Iris pigment epithelial cell (primary cell): ENCODE measurements at places on chromosomes 3 and 15.

- no peak for DNase-seq
Measured at GRCh38 chr3:195540027-195540426, 3.1 kb downstream of the PPP1R2 start.

DNA sequence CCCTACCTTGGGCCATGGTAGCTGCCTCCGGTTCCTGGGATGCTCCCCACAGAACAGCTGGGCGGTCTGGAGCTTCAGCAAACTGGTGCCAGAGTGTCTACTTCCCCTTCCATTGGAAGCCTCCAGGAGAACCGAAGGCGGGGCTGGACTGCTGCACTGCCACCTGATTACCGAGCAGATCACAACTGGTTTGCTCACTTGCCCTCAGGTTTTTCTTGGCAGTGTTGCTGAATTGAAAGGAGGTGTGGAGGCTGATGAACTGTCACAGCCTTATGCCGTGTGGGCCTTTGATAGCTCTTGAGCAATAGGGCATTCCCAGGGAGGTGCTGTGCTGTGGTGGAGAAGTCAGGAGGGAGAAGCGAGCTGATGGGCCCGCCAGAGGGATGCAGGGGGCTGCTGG, at the start of gene TGM5:
TGM5 (minus strand) TSS at position 95 of the 400 bp plus-strand sequence; CDS start at position 16, 79 bp downstream.
- DNase-seq = no peak

- DNase-seq = no peak
Measured at GRCh38 chr15:75059607-75060006, 36.2 kb downstream of the PPCDC start.

DNA sequence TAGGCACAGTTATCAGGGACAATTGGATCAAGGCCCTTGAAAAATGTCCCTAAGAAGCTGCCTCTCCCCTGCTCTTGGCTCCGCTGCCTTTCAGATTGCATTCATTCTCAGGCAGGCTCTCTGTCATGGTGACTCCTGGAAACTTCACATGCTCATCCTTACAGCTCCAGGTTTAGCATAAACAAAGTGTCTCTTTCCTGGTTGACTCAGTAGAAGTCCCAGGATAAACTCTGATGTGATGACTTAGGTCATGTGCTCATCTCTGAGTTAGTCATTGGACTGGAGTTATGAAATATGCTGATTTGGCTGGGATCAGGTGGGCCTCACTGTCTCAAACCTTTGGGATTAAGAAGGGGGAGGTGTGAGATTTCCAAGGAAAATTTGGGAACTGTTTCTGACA, 243.8 kb downstream of the ZNF621 start:
- DNase-seq = peak; percentile 10

GRCh38 chr15:92938387-92938786, 38.3 kb downstream of the CHD2 start:
- DNase-seq = no peak

DNA sequence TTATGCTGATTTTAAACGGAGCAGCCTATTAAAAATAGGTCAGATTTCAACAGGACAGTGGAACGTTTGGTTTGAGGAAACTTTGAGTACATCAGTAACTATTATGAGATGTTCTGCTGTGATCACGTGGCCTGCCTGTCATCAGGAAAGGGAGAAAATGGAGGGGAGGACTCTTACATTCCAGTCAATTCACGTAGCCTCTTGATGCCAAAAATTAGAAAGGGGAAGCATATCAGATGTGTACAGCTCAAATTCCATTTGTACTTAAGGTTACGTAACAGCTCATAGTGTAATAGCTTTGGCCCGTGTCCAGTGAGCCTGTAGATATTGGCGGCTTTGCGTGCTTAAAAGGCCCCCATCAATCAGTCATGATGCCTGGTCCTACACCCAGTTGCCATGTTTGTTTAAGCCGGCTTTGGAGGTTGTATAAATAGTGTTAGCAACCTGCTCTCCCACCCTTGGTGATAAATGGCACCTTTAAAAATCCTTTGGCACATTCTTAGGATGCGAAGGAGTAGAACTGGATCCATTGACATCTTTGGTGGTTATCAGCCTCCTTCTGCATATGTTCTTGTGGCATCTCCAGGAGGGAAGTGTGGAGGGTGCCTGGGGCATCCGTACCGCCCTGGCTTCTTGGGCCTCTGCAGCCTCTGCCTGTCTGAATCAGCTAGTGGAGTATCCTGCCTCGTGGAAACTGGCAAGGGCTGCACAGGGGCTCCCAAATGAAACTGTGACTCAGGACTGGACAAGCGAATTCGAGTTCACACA, 163.9 kb downstream of the THSD4 start:
- peak; percentile 99 for DNase-seq

DNA sequence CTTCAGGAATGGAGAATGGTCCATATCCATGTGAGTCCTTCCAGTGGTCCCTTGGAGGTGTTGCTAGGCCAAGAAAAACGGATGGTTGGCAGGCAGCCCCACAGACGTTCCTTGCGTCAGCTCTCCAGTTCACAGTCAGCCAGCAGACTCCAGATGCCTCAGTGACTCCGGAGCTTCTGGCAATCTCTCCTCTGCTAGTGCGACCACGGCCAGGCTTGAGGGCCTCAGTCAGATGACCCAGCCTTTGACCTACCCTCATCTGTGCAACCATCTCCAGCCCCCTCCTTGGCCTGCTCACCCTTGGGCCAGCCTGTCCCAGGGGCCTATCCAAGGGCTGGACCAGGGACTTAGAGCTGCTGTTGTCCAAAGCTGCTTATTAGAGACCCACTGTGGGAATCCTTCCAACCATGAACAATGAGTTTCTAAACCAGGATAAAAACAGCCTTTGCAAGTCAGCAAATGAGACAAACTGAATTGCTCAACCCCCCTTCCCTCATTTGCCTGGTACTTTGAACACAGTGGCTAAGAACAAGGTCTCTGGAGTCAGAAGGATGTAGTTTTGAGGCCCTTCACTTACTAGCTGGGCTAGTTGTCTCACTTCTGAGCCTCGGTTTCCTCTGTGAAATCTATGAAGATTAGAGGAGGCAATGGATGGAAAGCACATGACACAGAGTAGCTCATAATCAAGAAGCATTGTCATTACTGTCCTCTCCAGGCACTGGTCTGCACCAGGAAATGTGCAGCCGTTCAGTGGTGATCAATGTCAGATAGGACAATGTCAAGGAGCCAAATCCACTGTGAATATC, 44.8 kb downstream of the ANP32A start:
- DNase-seq = peak; percentile 51

DNA sequence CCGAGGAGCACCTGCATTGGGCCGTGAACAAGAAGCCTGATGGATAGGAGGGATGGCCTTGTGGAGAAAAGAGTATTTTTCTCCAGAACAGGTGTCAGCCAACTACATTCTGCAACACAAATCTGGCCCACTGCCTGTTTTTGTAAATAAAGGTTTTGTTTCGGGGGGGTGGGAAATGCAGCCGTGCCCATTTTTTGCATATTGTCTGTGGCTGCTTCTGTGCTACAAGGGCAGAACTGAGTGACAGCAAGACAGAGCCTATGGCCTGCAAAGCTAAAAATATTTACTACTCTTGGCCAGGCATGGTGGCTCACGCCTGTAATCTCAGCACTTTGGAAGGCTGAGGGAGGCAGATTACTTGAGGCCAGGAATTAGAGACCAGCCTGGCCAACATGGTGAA, 95.9 kb upstream of the AKAP13 start:
- no peak for DNase-seq

DNA sequence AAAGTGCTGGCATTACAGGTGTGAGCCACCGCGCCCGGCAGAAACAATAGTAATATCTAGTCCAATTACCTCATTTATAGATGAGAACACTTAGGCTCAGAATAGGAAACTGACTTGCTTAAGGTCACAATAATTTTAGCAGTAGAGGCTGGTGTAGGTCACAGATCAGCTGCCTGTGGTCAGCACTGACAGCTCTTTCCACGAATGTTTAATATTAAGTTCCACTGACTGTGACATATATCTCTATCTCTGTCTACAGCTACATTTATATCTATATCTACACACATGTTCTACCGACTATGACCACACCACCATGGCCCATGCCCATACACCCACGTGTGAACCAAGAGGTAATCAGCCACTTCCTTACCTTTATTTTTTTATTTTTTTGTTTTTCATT, 40.2 kb upstream of the DLG1 start:
- DNase-seq = no peak

DNA sequence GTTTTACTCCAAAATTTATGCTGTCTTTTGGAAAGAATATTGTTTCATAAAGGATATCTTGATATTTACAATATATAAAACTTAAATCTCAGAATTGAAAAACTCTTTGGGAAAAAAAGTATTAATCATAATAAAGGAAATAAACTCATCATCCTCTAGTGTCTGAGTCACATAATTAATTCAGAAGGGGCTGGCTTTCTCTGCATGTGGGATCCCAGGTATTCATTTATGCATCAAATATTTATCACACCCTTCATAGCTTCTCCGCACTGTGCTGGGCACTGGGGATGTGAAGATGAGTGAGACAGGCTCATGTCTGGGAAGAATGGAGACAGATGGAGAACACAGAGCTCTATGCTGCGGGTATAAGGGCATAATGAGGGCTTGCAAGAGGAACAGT, 65.6 kb downstream of the CCNL1 start:
- DNase-seq = no peak

- DNase-seq = peak; percentile 79
Measured at GRCh38 chr15:44468709-44469385, 41.4 kb downstream of the CTDSPL2 start.

GRCh38 chr3:47079432-47079831, 84.5 kb downstream of the SETD2 start:
- DNase-seq = no peak
